Stomach (tissue), 19 donors: ENCODE measurements at places on chromosomes 2 and 18. TPM values are rescaled to one million over a fixed set of nuclear protein-coding genes. Genes with fewer than 3 reads are reported as not detected.

RAB17 gene
- 8.8 TPM for total RNA-seq

DNA sequence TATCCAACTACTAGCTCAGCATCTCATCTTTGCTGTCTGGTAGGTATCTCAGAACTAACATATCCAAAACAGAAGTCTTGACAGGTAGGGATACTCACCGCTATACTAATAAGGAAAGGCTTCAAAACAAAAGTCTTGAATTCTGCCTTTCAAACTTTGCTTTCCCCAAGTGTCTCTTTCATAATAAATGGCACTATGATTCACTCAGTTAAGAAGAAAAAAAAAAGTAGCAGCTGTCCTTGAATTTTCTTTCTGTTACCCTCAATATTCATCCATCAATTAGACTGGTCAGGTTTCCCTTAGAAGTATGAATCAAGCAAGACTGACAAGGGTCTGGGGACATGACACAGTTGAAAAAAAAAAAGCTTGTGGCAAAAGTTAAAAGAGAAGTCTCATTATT lies 175.1 kb downstream of the GULP1 start:
- H3K4me1 ChIP-seq, result no peaks in the 10 kb centered on the region
- H3K36me3 ChIP-seq, result no peaks in the 10 kb centered on the region
- H3K27me3 ChIP-seq, result no peaks in the 10 kb centered on the region
- DNase-seq, result no peak
- H3K4me3 ChIP-seq, result no peak overlapping the region

- H3K4me3 ChIP-seq, result no peak overlapping the region
- no peaks in the 10 kb centered on the region for H3K36me3 ChIP-seq
- H3K27me3 ChIP-seq, result no peaks in the 10 kb centered on the region
- no peaks in the 10 kb centered on the region for H3K4me1 ChIP-seq
- H3K27ac ChIP-seq, result no peak overlapping the region
- DNase-seq, result no peak
Measured at GRCh38 chr18:25621144-25621543, 269.2 kb upstream of the ZNF521 start.

C2orf78 gene
- total RNA-seq, result not detected

CMPK2 gene
- total RNA-seq, result 3.6 TPM

DNA sequence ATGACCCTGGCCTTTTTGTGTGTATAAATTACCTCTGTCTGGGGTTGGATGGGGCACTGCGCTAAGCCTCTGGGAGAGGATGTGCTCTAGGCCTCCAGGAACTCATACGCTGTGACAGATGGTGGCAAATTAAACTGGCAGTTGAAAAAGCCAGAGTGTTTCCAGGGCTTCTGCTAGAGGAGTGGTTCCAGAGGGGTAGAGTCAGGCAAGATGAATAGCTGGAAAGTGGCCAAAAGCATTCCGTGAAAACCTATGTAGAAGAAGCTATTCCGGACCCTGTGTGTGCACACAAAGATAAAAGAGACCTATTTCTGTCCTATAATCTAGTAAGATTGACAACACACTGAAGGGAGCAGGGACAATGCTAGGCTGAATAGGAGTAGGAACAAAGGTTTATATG lies 84.8 kb downstream of the ACTR3 start:
- no peaks in the 10 kb centered on the region for H3K4me1 ChIP-seq
- DNase-seq, result no peak
- H3K27me3 ChIP-seq, result no peaks in the 10 kb centered on the region
- H3K4me3 ChIP-seq, result no peak overlapping the region

GRCh38 chr2:147588191-147588590 lies 256.6 kb upstream of the ACVR2A start:
- no peaks in the 10 kb centered on the region for H3K4me1 ChIP-seq
- no peak overlapping the region for H3K27ac ChIP-seq
- H3K27me3 ChIP-seq, result no peaks in the 10 kb centered on the region
- no peaks in the 10 kb centered on the region for H3K36me3 ChIP-seq
- DNase-seq, result no peak

EGR4 gene
- total RNA-seq, result not detected

GRCh38 chr2:182358601-182359000 lies 68.2 kb downstream of the PDE1A start:
- no peak for DNase-seq
- H3K4me1 ChIP-seq, result peaks cover 4% of the 10 kb centered on the region
- H3K27ac ChIP-seq, result peak overlapping the region; percentile 41
- no peaks in the 10 kb centered on the region for H3K36me3 ChIP-seq
- no peak overlapping the region for H3K4me3 ChIP-seq

EFEMP1 gene
- total RNA-seq, result 131 TPM

- no peaks in the 10 kb centered on the region for H3K36me3 ChIP-seq
- no peak overlapping the region for H3K4me3 ChIP-seq
- H3K4me1 ChIP-seq, result peaks cover 14% of the 10 kb centered on the region
Measured at GRCh38 chr18:79581406-79581805, 98.2 kb upstream of the CTDP1 start.

PRKCE gene
- total RNA-seq, result 10.1 TPM

GRCh38 chr2:76612764-76613163 lies 902.0 kb upstream of the GCFC2 start:
- H3K36me3 ChIP-seq, result no peaks in the 10 kb centered on the region
- no peaks in the 10 kb centered on the region for H3K27me3 ChIP-seq
- no peak overlapping the region for H3K27ac ChIP-seq
- no peak overlapping the region for H3K4me3 ChIP-seq
- H3K4me1 ChIP-seq, result no peaks in the 10 kb centered on the region

DNA sequence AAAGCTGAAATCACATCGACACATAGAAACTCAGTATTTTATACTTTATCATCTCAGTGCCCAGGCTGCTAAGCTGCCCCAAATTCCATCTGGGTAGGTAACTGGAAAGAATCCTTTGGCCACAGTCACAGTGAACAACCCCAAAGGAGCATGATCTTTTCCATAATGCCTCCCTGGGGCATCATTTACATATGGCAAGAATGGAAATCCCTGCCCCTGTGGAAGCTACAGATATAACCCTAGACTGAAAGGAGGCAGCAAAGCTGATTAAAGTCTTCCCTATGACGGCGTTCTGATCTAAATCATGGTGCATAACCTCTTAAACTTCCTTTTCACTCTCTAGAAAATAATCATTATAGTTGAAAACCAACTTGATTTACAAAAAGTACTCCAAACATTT lies 41.5 kb downstream of the MAP3K19 start:
- peaks cover 11% of the 10 kb centered on the region for H3K4me1 ChIP-seq
- H3K27me3 ChIP-seq, result no peaks in the 10 kb centered on the region
- no peaks in the 10 kb centered on the region for H3K36me3 ChIP-seq
- no peak for DNase-seq
- H3K4me3 ChIP-seq, result no peak overlapping the region
